ENCODE measurements at places on chromosomes 2 and 18. TPM values are rescaled to one million over a fixed set of nuclear protein-coding genes. Genes with fewer than 3 reads are reported as not detected.

EPHA4 gene
- 3.0 TPM for total RNA-seq

FASTKD2 gene
- total RNA-seq: 43.9 TPM

OR6B2 gene
- total RNA-seq: not detected

RASGRP3 gene
- 9.8 TPM for total RNA-seq

DES gene
- 0.94 TPM for total RNA-seq

ANKRD62 gene
- not detected for total RNA-seq

B3GNT7 gene
- total RNA-seq: 49.6 TPM

EVX2 gene
- not detected for total RNA-seq

TGFA gene
- 1.9 TPM for total RNA-seq

LHCGR gene
- total RNA-seq: not detected

LIMS3 gene
- 6.8 TPM for total RNA-seq

GRCh38 chr2:98857001-98857400 is 79.0 kb downstream of the CRACDL start:
- no peaks in the 10 kb centered on the region for H3K4me1 ChIP-seq
- H3K27me3 ChIP-seq: no peaks in the 10 kb centered on the region
- no peak overlapping the region for H3K4me3 ChIP-seq

- DNase-seq: no peak
- no peak overlapping the region for H3K4me3 ChIP-seq
- no peaks in the 10 kb centered on the region for H3K27me3 ChIP-seq
- H3K4me1 ChIP-seq: no peaks in the 10 kb centered on the region
- H3K36me3 ChIP-seq: no peaks in the 10 kb centered on the region
- no peak overlapping the region for H3K27ac ChIP-seq
Observed at GRCh38 chr2:157447031-157447430, 3.1 kb upstream of the CYTIP start.

DNA sequence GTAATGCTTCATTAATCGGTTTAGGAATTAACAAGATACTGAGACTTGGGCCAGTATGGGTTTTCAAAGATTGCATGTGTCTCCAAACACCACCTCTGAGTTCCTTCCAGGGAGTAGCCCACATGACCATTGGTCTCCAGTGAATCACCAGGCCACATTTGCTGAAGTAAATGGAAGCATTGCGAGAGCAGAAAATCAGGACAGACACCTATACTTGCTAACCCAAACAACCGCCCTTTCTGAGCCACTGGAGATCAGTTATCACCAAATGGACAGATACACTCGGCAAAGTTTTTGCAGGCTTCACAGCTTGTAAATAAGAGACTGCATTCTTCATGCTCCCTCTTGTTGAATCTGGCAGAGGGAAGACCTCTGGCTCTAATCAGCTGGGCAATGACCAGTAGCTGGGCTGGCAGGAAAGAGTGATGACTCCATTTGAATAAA is 40.9 kb downstream of the GATA6 start:
- no peak for DNase-seq
- no peaks in the 10 kb centered on the region for H3K36me3 ChIP-seq
- no peak overlapping the region for H3K4me3 ChIP-seq
- peaks cover 52% of the 10 kb centered on the region for H3K4me1 ChIP-seq
- H3K27ac ChIP-seq: no peak overlapping the region

DNA sequence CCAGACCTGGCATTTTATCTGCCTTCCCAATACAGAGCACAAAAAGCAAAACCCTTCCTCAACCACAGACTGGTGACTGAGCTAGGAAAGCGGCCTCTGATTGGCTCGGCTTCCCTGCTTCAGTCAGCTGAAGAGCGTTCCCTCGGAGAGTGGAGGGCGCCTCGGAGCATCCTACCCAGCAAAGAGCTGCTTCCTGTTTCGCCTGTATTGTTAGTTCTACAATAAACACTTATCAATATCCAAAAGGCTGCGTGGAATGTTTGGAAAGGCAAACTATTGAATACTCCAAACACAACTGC is 125.0 kb downstream of the CACNB4 start:
- no peak overlapping the region for H3K4me3 ChIP-seq
- H3K4me1 ChIP-seq: peaks cover 9% of the 10 kb centered on the region
- no peak overlapping the region for H3K27ac ChIP-seq
- H3K27me3 ChIP-seq: no peaks in the 10 kb centered on the region

GRCh38 chr2:179129574-179130238 is 79.8 kb upstream of the CCDC141 start:
- no peak overlapping the region for H3K4me3 ChIP-seq
- H3K27me3 ChIP-seq: no peaks in the 10 kb centered on the region
- no peaks in the 10 kb centered on the region for H3K4me1 ChIP-seq
- DNase-seq: peak; percentile 10
- no peaks in the 10 kb centered on the region for H3K36me3 ChIP-seq

DNA sequence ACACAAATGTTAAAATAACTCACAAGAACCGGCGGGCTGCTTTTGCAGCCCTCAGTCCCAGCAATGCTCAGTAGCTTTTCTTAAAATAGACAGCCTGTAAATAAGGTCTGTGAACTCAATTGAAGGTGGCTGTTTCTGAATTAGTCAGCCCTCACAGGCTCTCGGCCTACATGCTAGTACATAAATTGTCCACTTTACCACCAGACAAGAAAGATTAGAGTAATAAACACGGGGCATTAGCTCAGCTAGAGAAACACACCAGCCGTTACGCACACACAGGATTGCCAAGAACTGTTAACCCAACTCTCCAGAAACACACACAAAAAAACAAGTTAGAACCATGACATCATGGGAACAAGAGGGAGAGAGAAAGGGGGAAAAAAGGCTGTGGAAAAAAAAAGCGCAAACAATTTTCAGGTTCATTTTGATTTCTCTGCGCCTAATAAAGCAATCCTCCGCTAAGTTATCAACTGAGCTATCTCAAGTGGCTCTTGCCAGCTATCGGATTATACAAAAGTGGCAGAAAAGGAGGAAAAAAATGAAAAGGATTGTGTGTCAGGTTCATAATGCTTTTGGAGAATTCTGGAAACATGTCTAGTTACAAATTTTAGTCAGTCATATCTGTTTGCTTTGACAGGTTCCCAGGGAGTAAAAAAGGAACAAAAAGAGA is 89.1 kb downstream of the ZEB2 start:
- H3K27me3 ChIP-seq: no peaks in the 10 kb centered on the region
- peak; percentile 24 for DNase-seq
- no peaks in the 10 kb centered on the region for H3K36me3 ChIP-seq

GRCh38 chr2:111884592-111884964 is 585 bp upstream of the ANAPC1 start:
- DNase-seq: peak; percentile 42
- H3K4me3 ChIP-seq: peak overlapping the region; percentile 97
- peaks cover 5% of the 10 kb centered on the region for H3K36me3 ChIP-seq

DNA sequence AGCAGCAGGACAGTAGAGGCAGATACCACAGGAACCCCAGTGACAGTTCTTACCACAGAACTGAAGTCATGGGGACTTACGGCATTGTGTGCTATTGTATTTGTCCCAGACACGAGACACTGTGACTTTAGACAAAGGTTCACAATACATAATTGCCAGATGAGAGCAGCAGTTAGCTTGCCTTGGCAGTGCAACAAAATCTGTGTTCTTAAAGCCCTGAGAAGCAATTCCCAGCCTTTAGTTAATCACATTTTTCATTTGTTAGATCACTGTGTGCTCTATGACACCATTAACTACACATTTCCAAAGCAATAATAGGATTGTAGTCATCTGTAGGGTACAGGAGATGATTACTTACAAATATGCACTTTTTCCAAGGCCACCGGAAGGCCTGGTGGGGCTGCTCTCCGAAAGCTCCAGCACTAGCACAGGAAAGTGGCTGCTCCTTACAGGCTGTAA is 97.5 kb upstream of the LDLRAD4 start:
- no peak overlapping the region for H3K27ac ChIP-seq
- H3K36me3 ChIP-seq: no peaks in the 10 kb centered on the region
- H3K4me3 ChIP-seq: no peak overlapping the region
- no peaks in the 10 kb centered on the region for H3K4me1 ChIP-seq
- no peak for DNase-seq
- no peaks in the 10 kb centered on the region for H3K27me3 ChIP-seq

DNA sequence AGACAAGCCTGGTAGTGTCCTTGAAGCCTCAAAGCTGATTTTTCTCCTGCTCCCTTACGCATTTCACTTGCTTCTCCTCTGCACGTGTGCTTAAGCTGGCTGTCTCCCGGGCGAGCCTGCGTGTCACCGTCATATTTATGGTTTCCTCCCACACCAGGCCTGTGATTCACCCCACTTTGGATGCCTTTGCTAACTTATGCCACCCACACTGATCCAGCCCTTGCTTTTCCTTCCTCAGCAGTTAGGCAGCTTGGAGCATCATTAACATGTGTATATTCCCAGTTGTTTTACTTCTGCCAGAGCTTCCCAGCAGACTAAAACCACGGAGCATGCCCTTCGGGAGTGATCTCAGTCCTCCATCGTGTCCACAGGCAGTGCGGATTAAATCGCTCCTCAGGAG is 2.2 kb downstream of the ST3GAL5 start:
- no peak overlapping the region for H3K4me3 ChIP-seq
- DNase-seq: peak; percentile 90
- no peaks in the 10 kb centered on the region for H3K36me3 ChIP-seq
- peaks cover 58% of the 10 kb centered on the region for H3K4me1 ChIP-seq
- H3K27ac ChIP-seq: no peak overlapping the region
- H3K27me3 ChIP-seq: no peaks in the 10 kb centered on the region

GRCh38 chr18:46283895-46284295 is 179.7 kb downstream of the HAUS1 start:
- H3K27me3 ChIP-seq: no peaks in the 10 kb centered on the region
- H3K4me1 ChIP-seq: no peaks in the 10 kb centered on the region
- no peak overlapping the region for H3K4me3 ChIP-seq
- DNase-seq: no peak

GRCh38 chr2:179260224-179260623 is 4.4 kb downstream of the SESTD1 start:
- H3K27me3 ChIP-seq: no peaks in the 10 kb centered on the region
- no peak for DNase-seq
- H3K27ac ChIP-seq: no peak overlapping the region
- H3K36me3 ChIP-seq: no peaks in the 10 kb centered on the region
- H3K4me3 ChIP-seq: no peak overlapping the region

DNA sequence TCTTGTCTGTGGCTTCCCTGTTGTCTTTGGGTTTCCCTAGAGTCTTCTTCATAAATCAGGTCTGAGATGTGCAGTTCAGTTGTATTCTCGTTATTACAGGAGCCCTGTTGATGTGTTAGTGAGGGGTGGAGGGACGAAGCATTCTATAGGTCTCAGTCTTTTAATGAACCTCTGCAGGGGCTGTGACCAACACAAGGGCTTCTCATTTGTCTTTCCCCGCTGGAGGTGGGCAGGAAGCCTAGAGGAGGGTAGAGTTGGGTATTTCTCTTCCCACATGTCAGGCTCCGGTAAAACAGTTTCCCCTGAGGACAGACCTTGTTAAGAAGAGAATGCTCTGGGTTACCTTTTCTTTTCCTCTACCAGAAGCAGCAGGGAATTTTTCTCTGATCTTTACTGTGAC is 31.2 kb downstream of the PROC start:
- H3K4me1 ChIP-seq: no peaks in the 10 kb centered on the region
- no peak overlapping the region for H3K27ac ChIP-seq
- no peaks in the 10 kb centered on the region for H3K36me3 ChIP-seq
- H3K27me3 ChIP-seq: no peaks in the 10 kb centered on the region
- no peak for DNase-seq

- no peaks in the 10 kb centered on the region for H3K36me3 ChIP-seq
- no peaks in the 10 kb centered on the region for H3K27me3 ChIP-seq
- H3K27ac ChIP-seq: no peak overlapping the region
Observed at GRCh38 chr18:65725251-65726050, 25.4 kb upstream of the CDH7 start.

DNA sequence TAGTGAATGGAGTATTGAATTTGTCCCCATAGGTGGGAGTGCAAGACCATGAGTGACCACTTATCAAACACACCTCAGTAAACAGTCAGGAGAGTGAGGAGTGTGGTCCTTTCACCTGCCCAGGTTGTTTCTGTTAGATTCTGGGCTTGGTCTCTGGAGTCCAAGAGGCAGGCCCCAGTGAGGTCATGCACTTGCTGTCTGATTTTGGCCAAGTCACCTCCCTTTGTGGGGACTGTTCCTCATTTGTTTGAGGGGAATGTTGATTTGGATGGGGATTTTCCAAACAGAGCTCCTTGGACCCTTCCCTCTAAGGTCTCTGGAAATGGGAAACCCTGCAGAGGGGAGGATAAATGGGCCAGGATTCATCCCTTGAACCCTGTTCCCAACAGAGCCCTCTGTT is 7.3 kb downstream of the IL1RN start:
- H3K27me3 ChIP-seq: no peaks in the 10 kb centered on the region
- H3K4me1 ChIP-seq: no peaks in the 10 kb centered on the region
- H3K36me3 ChIP-seq: no peaks in the 10 kb centered on the region

DNA sequence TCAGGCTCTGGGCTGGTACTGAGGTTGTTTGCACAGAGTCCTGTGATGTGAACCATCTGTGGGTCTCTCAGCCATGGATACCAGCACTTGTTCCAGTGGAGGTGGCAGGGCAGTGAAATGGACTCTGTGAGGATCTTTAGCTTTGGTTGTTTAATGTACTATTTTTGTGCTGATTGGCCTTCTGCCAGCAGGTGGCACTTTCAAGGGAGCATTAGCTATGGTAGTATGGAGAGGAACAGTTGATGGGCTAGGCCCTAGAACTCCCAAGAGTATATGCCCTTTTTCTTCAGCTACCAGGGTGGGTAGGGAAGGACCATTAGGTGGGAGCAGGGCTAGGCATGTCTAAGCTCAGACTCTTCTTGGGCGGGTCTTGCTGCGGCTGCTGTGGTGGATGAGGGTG is 257.0 kb upstream of the GYPC start:
- H3K4me1 ChIP-seq: no peaks in the 10 kb centered on the region
- no peak for DNase-seq
- no peak overlapping the region for H3K27ac ChIP-seq
- no peak overlapping the region for H3K4me3 ChIP-seq
- no peaks in the 10 kb centered on the region for H3K36me3 ChIP-seq
- H3K27me3 ChIP-seq: no peaks in the 10 kb centered on the region

GRCh38 chr2:108918156-108918874 is 70.7 kb downstream of the EDAR start:
- no peaks in the 10 kb centered on the region for H3K36me3 ChIP-seq
- no peaks in the 10 kb centered on the region for H3K4me1 ChIP-seq
- no peak for DNase-seq
- H3K27ac ChIP-seq: no peak overlapping the region

- H3K27ac ChIP-seq: no peak overlapping the region
- DNase-seq: no peak
- no peaks in the 10 kb centered on the region for H3K27me3 ChIP-seq
- no peak overlapping the region for H3K4me3 ChIP-seq
- H3K4me1 ChIP-seq: no peaks in the 10 kb centered on the region
- H3K36me3 ChIP-seq: no peaks in the 10 kb centered on the region
Observed at GRCh38 chr18:51127664-51128063, 69.8 kb downstream of the MEX3C start.

GRCh38 chr18:41666231-41666630 is 288.8 kb upstream of the PIK3C3 start:
- no peak overlapping the region for H3K27ac ChIP-seq
- no peaks in the 10 kb centered on the region for H3K36me3 ChIP-seq
- H3K27me3 ChIP-seq: no peaks in the 10 kb centered on the region
- no peak for DNase-seq
- H3K4me1 ChIP-seq: no peaks in the 10 kb centered on the region
